ENCODE measurements at places on chromosomes 6 and 20.

GRCh38 chr6:165791306-165791705 lies 128.3 kb upstream of the PDE10A start:
- DNase-seq = no peak

DNA sequence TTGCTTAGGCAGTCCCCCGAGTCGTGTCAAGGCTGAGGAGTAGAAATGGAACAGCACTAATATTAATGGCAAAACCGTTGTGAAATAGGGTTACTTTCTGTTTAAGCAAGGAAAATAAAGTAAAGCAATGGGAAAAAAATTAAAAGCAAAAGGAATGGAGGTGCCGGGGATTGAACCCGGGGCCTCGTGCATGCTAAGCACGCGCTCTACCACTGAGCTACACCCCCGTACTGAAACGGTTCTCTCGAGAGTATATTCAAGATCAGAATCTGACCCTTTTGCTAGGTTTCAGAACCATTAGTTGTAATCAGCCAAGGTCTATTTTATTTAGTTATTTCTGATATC lies 85.5 kb downstream of the TRIM27 start:
- peak; percentile 71 for DNase-seq

- DNase-seq = peak; percentile 60
Measured at GRCh38 chr6:80133020-80133419, 26.5 kb downstream of the BCKDHB start.

DNA sequence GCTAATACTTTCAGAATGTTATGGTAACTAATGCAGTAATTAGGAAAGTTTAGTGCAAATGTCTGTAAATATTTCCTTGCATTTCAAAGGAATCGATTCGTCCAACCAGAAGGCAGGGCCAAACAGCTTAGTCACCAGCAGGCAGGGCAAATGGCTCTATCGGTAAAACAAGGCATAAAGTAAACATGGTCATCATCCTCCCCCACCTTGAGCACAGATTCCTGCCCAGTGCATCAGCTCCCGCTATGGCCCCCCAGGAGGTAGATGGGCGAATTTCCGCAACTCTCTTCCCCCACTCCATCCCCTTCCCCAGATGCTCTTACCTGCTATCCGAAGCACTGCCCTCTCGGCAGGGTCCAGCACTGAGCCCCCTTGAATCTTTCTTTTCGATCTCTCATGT lies 103.8 kb upstream of the BEND6 start:
- peak; percentile 66 for DNase-seq

DNA sequence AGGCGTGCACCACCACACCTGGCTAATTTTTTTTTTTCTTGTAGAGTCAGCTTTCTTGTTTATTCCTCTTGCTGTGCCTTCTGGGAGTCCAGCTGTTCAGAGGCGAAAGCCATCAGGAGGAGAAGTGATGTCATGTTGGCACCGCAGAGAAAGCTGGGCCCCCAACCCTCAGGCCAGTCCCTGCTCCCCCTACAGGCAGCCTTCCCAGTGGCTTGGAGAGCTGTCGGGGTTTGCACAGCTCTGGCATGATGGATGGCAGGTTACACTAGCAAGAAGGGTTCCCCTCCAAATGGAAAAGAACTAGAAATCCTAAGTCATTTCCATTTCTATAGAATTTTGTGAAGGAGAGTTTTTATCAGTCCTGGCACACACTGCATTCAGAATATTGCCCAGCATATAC lies 72.6 kb downstream of the C6orf52 start:
- no peak for DNase-seq

DNA sequence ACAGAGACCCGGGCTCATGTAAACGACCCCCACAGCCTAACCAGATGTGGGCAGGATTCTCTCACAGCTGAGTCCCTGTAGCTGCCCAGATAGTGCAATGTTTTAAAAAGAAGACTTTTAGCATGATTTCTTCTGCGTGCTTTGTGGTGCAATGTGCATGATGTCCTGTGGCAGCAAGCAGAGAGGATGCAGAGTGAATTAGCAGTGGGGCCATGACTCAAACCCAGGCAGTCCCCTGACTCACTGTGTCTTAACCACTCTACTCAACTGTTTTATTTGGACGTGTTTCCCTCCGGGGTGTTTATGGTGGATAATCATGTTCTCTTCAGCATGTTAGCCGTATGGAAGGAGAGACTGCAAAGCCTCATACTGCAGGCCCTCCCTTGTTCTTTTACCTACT lies 247.9 kb downstream of the SLC24A3 start:
- DNase-seq = peak; percentile 84

GRCh38 chr20:58898629-58899408 lies 46.3 kb downstream of the GNAS start:
- DNase-seq = no peak

DNA sequence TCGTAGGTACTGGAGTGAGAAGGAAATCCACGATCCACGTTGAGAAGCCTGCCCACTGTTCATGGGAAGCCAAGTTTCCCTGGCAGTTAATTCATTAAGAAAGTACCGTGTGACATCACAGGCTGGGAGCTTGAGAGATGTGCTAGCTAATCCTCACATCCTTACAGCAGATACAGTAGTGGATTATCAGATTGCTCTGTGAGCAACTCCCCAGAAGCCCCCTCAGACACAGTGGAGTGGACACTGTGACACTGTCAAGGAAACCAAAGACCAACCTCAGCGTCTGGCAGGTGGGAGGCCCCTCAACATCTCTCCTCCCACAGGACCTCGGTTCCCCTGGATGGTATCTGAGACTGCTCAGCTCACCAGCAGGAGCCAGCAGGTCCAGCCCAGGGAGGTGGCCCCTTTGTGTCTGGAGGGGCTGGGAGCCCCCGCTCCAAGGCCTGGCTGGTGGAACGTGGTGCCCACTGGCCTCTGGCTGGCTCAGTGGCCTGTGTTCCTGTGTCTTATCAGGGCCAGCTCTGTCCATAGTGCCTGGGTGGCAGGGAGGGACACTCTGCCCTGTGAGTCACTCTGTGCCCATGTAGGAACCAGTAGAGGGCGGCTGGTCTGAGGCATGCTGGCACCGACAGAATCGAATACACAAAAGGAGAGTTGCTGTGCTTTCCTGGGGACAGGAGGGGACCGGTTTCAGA lies 7.2 kb downstream of the PYGB start:
- DNase-seq = no peak

- no peak for DNase-seq
Measured at GRCh38 chr6:10610289-10610688, 84.1 kb downstream of the C6orf52 start.

- DNase-seq = no peak
Measured at GRCh38 chr6:127210725-127211124, 55.9 kb upstream of the RNF146 start.

GRCh38 chr6:105896052-105896820 lies 189.9 kb upstream of the PRDM1 start:
- DNase-seq = no peak

- no peak for DNase-seq
Measured at GRCh38 chr6:22536122-22536521, 33.2 kb upstream of the HDGFL1 start.

Measured in Daoy (cell line).